HS-5 (cell line): ENCODE measurements at places on chromosomes 13 and 19.

DNA sequence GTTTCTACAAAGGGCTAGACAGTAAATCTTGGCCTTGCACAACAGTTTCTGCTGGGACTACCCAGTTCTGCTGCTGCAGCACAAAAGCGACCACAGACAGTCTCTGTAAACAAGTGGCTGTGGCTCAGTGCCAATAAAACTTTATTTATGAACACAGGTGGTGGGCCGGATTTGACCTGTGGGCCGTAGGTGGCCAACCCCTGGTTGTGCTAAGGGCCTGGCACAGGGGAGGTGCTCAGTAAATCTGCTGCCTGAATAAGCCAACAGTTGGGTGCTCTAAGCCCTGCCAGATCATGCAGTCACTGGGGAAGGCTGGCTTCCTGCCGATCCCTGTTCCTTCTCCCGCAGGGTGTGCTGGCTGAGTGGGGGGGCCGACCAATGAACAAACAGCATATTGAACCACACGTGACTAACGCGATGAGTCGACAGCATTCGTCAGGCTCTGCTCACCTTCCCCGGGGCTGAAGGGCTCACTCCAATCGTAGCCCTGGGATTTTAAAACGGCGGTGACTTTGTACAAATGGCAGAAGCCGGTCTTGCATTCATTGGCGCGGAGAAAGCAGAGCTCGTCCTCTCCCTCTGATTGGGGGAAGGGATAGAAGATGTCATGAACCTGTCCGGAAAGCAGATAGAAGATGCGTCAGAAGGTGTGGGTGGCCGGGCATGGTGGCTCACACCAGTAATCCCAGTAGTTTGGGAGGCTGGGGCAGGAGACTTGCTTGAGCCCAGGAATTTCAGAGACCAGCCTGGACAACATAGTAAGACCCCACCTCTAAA is 24.3 kb upstream of the MYDGF start:
- DNase-seq = peak; percentile 98

GRCh38 chr19:48469934-48470680 is 938 bp downstream of the CYTH2 start:
- DNase-seq = no peak

DNA sequence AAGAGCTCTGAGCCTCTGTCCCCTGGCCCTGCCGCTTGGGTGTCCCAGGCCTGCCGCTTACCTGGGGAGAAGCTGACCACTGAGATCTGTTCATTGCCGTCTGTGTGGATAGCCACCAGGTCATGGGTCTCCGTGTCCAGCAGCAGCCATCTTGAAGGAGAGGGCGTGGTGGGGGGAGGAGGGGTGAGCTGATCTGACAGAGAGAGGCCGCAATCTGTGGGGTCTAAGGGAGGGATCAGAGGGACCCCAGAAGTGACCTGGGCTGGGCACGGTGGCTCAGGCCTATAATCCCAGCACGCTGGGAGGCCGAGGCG is 14.6 kb upstream of the GPR4 start:
- no peak for DNase-seq

DNA sequence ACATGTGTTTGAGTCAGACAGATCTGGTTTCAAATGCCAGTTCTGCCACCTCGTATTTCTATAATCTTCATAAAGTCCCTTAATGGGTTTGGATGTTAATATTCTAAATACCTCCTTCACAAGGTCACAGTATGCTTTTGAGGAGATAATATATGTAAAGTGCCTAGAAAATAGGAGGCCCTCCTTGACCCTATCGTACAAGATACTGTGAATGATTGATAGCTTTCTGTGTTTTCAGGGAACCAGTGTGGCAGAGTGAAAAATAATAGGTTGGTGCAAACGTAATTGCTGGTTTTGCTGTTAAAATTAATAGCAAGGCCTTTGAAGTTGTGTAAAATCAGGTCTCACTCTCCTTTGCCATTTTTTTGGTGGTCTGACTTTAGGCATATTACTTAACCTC is 77.5 kb upstream of the SCEL start:
- no peak for DNase-seq
